ENCODE measurements at places on chromosomes 2 and 18.

DNA sequence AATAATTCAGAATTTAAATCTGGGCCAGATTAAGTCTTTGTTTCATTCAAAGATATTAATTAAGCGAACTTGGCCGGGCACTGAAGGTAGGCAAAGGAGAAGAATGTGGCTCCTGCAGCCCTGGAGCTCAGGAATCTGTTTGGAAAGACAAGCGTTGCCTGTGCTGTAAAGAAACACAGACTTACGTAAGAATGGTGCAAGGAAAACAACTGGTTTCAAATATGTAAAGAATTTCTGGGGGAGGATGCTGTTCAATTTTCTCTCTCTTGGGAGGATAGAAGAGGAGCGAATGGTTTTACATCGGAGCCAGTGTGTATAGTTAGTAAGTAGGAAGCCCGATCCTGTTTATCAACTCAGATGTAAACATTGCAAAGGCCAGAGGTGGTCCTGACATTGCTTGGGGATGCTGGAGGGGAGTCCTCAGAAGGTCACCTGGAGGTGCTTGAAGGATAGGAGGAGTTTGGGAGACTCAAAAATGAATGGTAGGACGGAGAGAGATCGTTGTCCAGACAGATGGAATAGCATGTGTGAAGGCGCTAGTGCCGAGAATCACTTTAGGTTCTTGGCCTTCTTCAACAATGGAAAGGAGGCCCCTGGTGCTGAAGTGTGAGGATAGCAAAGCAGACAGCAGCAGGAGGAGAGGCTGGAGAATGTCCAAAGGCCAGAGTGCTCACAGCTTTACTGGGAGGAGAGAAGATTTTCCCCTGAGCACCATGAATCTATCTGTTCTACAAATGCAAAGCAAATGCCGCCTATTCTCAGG, 456.1 kb downstream of the LPIN1 start:
- H3K4me1 ChIP-seq: no peaks in the 10 kb centered on the region
- DNase-seq: peak; percentile 47
- peak overlapping the region; percentile 31 for H3K27ac ChIP-seq
- H3K36me3 ChIP-seq: no peaks in the 10 kb centered on the region
- no peak overlapping the region for H3K4me3 ChIP-seq

- no peaks in the 10 kb centered on the region for H3K36me3 ChIP-seq
- no peak overlapping the region for H3K27ac ChIP-seq
- H3K27me3 ChIP-seq: no peaks in the 10 kb centered on the region
- no peaks in the 10 kb centered on the region for H3K4me1 ChIP-seq
- H3K4me3 ChIP-seq: no peak overlapping the region
Observed at GRCh38 chr2:113791697-113792590, 35.5 kb upstream of the SLC35F5 start.

DNA sequence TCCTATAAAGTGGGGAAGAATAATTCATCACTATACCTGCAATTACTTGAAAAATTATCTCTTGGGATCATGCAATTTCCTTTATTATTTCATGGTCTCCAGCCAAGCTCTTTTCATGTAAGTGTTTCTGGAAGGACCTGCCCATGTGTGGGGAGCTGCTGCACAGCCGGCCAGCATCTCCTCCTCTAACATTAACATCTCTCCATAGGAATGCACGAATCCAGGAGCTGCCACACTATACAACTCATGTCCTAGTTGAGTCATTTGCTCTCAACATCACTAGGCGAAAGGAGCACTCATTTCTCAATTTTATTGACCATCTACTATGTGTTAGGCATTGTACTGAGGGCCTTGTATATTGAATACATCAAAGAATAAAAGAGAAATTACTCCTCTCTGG, 144.3 kb upstream of the ERBB4 start:
- peaks cover 6% of the 10 kb centered on the region for H3K4me1 ChIP-seq
- no peak overlapping the region for H3K4me3 ChIP-seq
- no peak overlapping the region for H3K27ac ChIP-seq
- H3K27me3 ChIP-seq: no peaks in the 10 kb centered on the region

DNA sequence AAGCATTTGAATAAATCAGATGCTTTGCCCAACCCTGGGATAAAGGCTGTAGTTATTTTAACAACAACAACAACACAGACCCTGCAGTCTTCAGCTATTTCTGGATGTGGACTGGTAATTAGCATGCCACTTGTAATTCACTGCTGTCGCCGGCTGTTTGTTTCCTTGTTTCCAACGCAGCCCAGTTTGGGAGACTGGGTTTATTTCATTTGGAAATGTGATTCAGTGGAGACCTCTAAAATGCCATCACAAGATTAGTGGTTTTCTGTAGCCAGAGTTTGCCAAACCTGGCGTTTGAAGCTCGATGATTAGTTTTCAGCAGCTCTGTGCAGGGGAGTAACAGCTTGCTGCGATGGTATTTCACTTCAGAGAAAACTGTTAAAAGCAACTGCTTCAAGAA, 83.5 kb downstream of the LDLRAD4 start:
- H3K4me1 ChIP-seq: no peaks in the 10 kb centered on the region
- no peak overlapping the region for H3K4me3 ChIP-seq
- DNase-seq: no peak
- H3K27ac ChIP-seq: no peak overlapping the region
- H3K27me3 ChIP-seq: no peaks in the 10 kb centered on the region

- no peak overlapping the region for H3K4me3 ChIP-seq
- peaks cover 3% of the 10 kb centered on the region for H3K4me1 ChIP-seq
- H3K27me3 ChIP-seq: no peaks in the 10 kb centered on the region
- DNase-seq: no peak
Observed at GRCh38 chr2:100964222-100964621, 37.9 kb upstream of the RPL31 start.

GRCh38 chr2:198004921-198005829, 200.8 kb downstream of the PLCL1 start:
- H3K27ac ChIP-seq: no peak overlapping the region
- no peaks in the 10 kb centered on the region for H3K36me3 ChIP-seq
- H3K4me3 ChIP-seq: no peak overlapping the region
- H3K27me3 ChIP-seq: no peaks in the 10 kb centered on the region
- H3K4me1 ChIP-seq: no peaks in the 10 kb centered on the region
- no peak for DNase-seq

GRCh38 chr2:110114831-110115255, 779 bp downstream of the MALL start:
- H3K27me3 ChIP-seq: no peaks in the 10 kb centered on the region
- H3K4me1 ChIP-seq: peaks cover 24% of the 10 kb centered on the region
- H3K4me3 ChIP-seq: no peak overlapping the region
- H3K36me3 ChIP-seq: no peaks in the 10 kb centered on the region
- H3K27ac ChIP-seq: peak overlapping the region; percentile 77

- peak; percentile 62 for DNase-seq
- peaks cover 16% of the 10 kb centered on the region for H3K4me1 ChIP-seq
- no peaks in the 10 kb centered on the region for H3K27me3 ChIP-seq
- H3K4me3 ChIP-seq: no peak overlapping the region
- H3K36me3 ChIP-seq: no peaks in the 10 kb centered on the region
Observed at GRCh38 chr2:168518555-168519066, 62.5 kb downstream of the CERS6 start.

- H3K27me3 ChIP-seq: no peaks in the 10 kb centered on the region
- H3K4me1 ChIP-seq: no peaks in the 10 kb centered on the region
- no peak overlapping the region for H3K4me3 ChIP-seq
- DNase-seq: no peak
- no peaks in the 10 kb centered on the region for H3K36me3 ChIP-seq
- no peak overlapping the region for H3K27ac ChIP-seq
Observed at GRCh38 chr2:238945433-238946150, 97.7 kb downstream of the TWIST2 start.

DNA sequence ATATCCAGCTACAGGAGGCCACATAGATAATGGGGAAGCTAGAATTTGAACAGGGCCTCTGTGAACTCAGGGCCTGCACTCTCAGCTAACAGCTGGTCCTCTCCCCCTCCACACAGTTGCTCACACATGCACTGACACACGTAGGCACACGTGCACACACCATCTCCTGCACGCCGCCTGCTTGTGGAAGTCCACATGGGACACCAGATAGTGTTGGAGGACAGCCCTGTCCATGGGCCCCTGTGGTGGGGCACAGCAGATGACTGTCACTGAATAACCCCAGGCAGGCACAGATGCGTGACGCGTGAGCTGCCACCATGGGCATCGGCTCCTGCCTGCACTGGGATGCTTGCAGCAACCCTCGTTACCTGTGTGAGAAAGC, 52.9 kb downstream of the ADI1 start:
- peaks cover 45% of the 10 kb centered on the region for H3K36me3 ChIP-seq
- peaks cover 7% of the 10 kb centered on the region for H3K4me1 ChIP-seq

DNA sequence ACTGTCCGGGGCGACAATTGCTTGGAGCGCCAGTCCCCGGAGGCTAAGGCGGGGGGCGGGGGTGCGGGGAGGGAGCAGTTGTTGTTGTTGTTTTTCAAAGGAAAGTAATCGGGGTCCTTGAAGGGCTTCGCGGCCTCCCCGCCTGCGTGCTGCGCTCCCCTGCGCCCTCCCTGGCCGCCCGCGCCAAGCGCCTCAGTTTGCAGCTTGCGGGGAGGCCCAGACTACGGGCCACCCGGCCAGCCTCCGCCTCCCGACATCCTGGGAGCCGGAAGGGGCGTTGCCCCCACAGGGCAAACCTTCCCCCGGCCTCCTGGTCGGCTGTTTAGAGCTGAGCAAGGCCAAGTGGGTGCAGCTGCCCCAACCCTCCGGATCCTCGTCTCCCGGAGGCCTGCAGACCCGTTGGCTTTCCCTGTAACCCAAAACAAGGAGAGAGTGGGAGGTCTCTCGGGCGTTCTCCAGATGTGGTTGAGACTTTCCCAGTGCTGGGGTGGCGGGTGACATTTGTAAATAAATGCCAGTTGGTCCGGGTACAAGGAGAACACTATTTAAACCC, 3.7 kb upstream of the SIX3 start:
- H3K36me3 ChIP-seq: no peaks in the 10 kb centered on the region
- peaks cover 72% of the 10 kb centered on the region for H3K27me3 ChIP-seq
- H3K4me3 ChIP-seq: no peak overlapping the region
- peaks cover 62% of the 10 kb centered on the region for H3K4me1 ChIP-seq
- no peak for DNase-seq

DNA sequence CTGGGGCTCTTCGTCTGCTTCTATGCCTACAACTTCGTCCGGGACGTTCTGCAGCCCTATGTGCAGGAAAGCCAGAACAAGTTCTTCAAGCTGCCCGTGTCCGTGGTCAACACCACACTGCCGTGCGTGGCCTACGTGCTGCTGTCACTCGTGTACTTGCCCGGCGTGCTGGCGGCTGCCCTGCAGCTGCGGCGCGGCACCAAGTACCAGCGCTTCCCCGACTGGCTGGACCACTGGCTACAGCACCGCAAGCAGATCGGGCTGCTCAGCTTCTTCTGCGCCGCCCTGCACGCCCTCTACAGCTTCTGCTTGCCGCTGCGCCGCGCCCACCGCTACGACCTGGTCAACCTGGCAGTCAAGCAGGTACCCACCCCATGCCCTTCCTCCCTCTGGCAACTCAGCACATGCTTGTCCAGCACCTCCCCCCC, 24.2 kb downstream of the STEAP3 start:
- no peak overlapping the region for H3K27ac ChIP-seq
- no peaks in the 10 kb centered on the region for H3K4me1 ChIP-seq
- H3K27me3 ChIP-seq: no peaks in the 10 kb centered on the region
- no peaks in the 10 kb centered on the region for H3K36me3 ChIP-seq
- DNase-seq: no peak
- no peak overlapping the region for H3K4me3 ChIP-seq

GRCh38 chr18:59145055-59145454, 5.4 kb downstream of the SEC11C start:
- H3K4me1 ChIP-seq: peaks cover 29% of the 10 kb centered on the region
- H3K36me3 ChIP-seq: no peaks in the 10 kb centered on the region
- H3K4me3 ChIP-seq: no peak overlapping the region
- no peaks in the 10 kb centered on the region for H3K27me3 ChIP-seq
- no peak for DNase-seq

DNA sequence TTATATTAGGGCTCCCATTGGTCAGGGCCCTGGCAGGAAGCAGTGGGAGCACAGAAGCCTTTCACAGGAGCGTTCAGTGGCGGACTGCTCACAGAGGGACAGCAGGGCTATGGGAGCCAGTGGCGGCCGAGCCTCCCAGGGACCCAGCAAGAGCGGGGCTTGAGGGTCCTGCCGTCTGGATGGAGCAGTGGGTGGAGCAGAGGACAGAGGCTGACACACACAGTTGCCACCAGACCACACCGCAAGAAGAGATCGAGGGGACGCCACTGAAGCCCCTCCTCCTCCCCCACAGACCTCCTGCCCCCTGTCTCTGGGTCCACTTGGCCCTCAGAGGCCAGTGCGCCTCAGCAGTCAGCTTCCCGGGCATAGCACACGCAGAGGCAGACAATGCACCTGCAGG, 39.3 kb downstream of the SALL3 start:
- no peak for DNase-seq
- H3K4me1 ChIP-seq: no peaks in the 10 kb centered on the region
- H3K27me3 ChIP-seq: no peaks in the 10 kb centered on the region
- no peak overlapping the region for H3K4me3 ChIP-seq

- no peak for DNase-seq
- H3K27ac ChIP-seq: no peak overlapping the region
- H3K27me3 ChIP-seq: no peaks in the 10 kb centered on the region
- peaks cover 16% of the 10 kb centered on the region for H3K36me3 ChIP-seq
Observed at GRCh38 chr2:70986499-70987189, 8.0 kb downstream of the TEX261 start.

DNA sequence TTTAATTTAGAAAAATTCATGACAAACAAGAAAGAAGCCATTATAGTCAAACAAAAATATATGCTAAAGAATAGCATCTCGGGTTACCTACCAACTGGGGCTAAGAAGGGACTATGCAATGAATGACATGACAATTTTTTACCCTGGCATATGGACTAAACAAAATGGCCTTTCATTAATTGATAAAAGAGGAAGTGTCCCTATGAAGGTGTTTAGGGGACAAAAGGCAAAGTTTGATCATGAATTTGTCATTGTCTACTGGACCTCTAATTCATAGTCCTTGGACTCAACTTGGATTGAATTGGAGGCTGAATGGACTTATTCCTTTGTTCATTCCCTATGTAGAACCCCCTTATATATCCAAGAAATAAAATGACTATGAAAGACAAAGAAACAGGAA, 12.7 kb downstream of the MAIP1 start:
- H3K4me3 ChIP-seq: no peak overlapping the region
- H3K27ac ChIP-seq: no peak overlapping the region

DNA sequence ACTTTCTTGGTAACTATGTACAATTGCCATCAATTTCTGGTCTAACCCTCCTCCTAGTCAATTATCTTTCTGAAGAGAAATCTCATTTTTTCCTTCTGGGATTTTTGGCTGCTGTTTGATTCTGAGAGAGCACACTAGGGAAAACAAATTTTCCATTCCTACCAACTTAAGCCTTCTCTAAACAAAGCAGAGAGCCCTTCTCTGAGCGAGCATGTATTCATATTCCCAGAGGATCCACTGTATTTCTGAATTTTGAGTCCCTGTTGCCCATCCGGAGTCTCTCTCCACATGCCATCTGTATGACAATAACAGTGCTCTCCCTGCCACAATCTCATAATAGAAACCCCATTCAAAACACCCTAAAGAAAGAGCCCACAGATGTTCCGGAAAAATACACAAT, 78.5 kb downstream of the MAIP1 start:
- H3K4me1 ChIP-seq: no peaks in the 10 kb centered on the region
- no peak for DNase-seq
- H3K4me3 ChIP-seq: no peak overlapping the region
- no peaks in the 10 kb centered on the region for H3K36me3 ChIP-seq

All from thyroid gland (tissue), 4 donors.